Thoracic aorta (tissue), 2 donors: ENCODE measurements at places on chromosomes 4 and X.

DNA sequence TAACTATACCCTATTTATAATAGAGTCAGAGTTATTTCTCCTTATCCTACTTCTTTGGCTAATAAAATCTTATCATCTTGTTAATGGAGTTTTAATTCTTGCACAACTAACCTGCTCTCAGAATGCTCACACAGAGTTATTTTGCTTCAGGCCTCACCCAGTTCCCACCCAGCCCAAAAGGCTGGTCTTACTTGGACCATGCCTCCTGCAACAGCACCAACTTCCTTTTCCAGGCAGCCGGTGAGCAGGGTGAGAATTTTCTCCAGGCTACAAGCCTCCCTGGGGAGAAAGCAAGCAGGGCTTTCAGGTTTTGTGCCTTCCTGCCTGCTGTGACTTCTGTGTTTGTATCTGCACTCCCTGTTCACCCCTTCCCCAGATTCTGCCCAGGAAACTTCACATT is 29.1 kb upstream of the BANK1 start:
- DNase-seq, result no peak

GRCh38 chr4:68249434-68249833 is 3.9 kb upstream of the TMPRSS11B start:
- no peak for DNase-seq

GRCh38 chr4:177532358-177532757 is 90.1 kb upstream of the AGA start:
- DNase-seq, result no peak

GRCh38 chr4:160318567-160319220 is 1215.8 kb downstream of the RAPGEF2 start:
- no peak for DNase-seq

DNA sequence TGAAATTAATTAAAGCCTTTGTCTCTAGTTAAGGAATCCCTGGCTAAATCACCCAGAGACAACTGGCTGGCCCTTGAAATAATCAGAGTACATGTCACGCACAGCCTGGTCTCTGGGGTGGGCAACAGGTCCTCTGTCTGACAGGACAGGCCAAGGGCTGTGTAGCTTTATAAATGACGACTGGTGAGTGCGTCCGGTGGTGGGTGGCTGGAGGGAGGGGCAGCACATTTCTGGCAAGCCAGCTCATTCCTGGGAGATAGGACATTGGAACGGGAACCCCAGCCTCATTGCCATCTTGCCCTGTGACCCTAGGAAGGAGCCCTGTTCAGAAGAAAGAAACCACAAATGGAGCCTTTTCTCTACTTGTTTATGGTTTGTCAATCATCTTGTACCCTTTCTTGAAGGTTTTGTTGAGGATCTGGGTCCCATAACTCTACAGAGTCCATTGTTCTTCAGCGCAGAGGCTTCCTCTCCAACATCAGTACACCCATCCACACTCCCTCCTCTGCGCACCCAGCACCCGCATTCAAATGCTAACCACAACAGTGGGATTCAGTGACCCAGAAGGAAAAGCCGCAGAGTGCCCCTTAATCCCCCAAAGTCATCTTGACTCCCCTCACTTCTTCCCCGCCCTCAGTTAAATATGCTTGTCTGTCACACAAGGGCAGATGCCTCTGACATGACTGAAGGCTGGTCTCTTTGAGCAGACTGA is 368.1 kb downstream of the UNC5C start:
- no peak for DNase-seq

DNA sequence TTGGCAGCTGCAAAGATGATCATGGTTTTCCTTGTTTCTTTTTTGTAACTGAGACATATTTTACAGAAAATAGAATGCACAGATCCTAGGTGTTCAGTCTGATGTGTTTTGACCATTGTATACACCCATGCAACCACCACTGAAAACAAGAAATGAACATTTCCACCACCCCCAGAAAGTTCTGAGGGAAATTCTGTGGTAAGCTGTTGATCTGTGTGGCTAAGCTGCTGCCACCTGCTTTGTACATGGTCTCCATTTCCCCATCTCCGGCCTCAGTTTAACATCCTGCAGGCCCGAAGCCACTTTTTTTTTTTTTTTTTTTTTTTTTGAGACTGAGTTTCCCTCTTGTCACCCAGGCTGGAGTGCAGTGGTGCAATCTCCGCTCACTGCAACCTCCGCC is 65.3 kb downstream of the NYX start:
- no peak for DNase-seq

DNA sequence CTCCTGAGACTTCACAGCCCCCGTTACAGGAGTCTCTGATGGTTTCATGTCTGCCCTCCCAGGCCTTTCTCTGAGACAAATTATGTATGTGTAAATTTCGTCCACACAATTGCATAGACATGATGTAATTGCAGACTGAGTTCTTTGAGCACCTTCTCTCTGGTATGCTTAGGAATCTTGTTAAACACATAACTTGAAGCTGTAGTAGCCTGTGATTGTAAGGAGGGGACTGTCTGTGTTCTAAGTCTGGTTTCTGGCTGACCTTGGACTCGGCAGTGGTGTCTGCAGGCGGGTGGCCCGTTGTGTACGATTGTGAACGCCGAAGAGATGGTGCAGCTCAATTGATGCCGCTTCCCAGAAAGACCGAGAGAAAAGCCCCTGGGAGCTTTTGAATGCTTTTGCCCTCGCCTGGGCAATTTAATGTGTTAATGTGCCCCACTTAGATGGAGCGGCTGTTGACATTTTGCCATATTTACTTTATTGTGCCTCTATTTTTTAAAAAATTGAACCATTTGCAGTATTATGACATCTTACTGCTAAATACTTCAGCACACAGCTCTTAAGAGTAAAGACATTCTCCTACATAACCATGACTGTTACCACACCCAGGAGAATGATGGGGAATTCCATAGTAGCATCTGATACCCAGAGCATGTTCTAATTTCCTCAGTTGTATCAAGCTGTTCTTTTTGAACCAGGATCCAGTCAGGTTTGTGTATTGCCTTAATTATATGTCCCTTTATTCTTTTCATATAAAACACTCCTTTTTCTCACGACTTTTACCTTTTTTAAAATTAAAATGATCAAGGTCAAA is 58.4 kb upstream of the TADA2B start:
- no peak for DNase-seq

DNA sequence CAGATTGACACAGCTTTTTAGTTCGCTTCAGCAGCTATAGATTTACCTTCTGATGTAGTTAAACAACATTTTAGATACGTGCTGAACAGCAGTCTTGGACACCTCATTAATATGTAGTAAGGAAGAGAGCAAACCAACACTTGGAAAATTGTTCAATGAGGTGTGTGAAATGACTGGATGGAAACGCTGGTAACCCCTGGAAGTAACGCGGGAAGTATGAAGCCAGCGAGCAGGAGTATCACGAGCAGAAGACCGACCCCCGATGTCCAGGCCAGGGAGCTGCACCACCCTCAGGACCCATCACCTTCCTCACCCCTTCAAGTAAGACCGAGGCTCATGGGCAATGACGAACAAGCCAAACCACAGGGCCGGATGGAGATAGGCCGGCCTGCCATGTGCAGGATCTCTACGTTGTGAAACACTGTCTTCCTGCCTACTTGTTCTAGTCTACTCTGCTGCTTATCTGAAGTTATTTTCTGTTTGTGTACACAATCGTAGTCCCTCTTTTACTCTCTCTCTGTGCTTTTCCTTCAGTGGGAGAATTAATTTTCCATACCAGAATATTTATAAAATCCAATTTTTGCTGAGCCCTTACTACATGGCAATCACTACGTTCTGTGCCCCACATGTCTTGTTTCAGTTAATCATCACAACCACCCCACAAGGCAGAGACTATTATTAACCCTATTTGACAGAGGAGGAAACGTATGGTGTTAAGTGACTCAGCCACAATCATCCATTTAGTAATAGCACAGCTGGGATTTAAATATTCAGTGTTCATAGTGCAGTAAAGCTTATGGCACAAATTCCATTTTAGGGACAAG is 221.7 kb downstream of the APBB2 start:
- DNase-seq, result no peak

GRCh38 chr4:120084327-120084726 is 17.7 kb upstream of the MAD2L1 start:
- no peak for DNase-seq

GRCh38 chrX:87874043-87874442 is 356.4 kb downstream of the KLHL4 start:
- DNase-seq, result no peak

DNA sequence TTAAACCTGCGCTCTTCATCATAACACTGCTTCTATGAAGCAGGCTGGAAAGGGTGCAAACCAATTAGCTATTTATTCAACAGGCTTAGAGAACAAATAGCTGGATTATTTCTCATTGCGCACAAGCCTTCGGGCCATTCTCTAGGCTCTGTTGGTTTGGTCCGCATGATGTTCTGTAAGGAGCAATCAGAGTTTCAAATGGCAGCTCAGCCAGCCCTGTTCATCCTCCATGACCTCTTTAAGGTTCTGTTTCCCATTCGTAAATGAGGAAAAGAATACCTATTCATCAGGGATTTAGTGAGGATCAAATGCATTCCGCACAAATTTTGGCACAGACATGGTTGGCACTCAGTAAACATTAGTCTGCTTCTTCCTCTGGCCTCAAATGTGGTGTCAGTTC is 15.5 kb upstream of the GPM6A start:
- no peak for DNase-seq

DNA sequence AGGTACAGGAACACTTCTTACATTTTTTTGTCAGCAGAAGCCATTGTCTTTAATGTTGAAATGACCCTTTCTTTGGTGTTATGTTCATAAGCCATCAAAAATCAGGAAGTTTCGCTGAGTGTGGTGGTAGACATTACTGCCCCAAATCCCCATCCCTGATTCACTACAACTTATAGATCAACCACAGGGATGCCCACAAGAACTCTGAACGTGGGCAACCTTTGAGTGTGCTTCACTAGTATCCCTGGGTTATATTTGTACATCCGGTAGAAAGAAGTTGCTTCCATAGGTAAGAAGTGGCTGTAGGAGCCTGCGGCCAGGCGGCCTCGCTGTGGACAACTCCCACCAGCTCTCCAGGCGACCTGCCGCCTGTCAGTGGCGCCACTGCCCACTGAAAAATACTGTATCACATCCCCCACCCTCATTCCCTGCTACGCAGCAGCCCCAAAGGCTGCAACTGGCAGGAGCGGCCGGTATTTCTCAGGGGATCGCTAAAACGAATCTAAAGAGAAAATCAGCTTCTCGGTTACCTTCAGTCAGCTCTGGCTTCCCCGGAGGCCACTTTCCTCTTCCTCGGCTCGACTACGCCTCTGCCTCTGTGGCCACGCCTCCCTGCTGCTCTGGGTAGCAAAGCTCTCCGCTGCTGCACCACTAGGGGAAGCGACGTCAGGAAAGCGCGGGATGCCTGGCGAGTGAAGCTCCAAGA is 13.9 kb upstream of the ETDC start:
- no peak for DNase-seq

- DNase-seq, result no peak
These were observed at the start of gene UCP1 for GRCh38 chr4:140568507-140569306. Gene UCP1 (minus strand): TSS chr4:140568961. CDS start chr4:140568729, 232 bp downstream.

DNA sequence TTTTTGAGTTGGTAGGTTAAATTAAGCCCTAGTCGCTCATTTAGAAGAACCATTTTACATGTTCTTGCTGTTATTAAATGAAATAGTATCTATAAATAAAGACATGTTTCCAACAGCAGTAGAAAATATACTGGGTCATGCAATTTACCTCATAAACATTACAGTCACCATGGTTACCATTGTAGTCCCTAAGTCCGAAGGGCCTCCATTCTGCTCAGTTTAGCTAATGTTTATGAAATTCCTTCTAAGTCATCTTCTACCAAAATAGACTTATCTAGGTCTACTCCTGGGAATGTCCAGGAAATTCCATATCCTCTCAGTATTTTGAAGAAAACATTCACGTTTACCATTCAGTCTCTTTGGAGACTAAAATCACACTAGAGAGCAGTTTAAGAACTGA is 292.5 kb upstream of the DCAF8L1 start:
- no peak for DNase-seq

DNA sequence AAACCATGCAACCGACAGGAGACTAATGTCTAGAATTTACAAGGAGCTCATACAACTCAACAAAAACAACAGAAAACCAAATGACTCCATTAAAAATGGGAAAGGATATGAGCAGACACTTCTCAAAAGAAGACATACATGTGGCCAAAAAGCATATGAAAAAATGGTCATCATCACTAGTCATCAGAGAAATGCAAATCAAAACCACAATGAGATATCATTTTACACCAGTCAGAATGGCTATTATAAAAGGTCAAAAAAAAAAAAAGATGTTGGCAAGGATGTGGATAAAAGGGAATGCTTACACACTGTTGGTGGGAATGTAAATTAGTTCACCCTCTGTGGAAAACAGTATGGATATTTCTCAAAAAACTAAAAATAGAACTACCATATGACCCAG is 50.5 kb upstream of the CHRDL1 start:
- DNase-seq, result no peak

GRCh38 chrX:149569770-149570169 is 17.5 kb downstream of the MAGEA9B start:
- DNase-seq, result no peak

GRCh38 chr4:41632481-41633073 is 94.6 kb downstream of the LIMCH1 start:
- DNase-seq, result no peak

DNA sequence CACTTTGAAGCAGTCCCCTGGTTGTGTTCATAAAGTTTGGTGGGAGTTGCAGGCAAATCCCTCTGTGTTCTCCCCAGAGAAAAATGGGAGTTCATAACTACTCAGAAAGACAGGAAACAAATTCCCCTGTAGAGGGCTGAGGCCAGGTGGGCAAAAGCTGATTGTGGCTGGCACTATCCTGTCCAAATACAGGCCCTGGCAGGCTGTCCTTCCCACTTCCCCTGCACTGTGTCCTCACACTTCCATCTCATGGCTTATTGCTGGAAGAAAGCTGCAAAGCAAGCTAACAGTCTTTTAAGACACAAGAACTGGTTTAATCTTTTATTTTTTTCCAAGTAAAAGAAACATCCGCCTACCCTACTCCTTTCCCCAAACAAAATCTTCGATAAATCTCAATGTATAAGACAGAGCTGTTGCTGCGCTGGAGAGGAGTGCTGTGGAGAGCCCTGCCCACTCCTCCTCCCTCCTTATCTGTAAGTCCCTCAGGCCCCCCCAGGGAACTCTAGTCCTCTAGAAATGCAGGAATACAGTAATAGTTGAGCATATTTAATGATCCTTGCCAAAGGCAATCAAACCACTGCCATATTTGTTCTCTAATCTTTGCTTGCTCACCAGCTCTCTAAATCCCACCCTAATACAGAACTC is 14.0 kb downstream of the TAPT1 start:
- no peak for DNase-seq

GRCh38 chrX:10420134-10420533 is 200.3 kb downstream of the MID1 start:
- no peak for DNase-seq
